Stimulated activated CD4-positive, alpha-beta T cell treated with anti-CD3 and anti-CD28 coated beads, Interleukin-15, amount 100 ng/mL, for 1 hour (primary cell): ENCODE measurements at places on chromosomes 16 and 17.

DNA sequence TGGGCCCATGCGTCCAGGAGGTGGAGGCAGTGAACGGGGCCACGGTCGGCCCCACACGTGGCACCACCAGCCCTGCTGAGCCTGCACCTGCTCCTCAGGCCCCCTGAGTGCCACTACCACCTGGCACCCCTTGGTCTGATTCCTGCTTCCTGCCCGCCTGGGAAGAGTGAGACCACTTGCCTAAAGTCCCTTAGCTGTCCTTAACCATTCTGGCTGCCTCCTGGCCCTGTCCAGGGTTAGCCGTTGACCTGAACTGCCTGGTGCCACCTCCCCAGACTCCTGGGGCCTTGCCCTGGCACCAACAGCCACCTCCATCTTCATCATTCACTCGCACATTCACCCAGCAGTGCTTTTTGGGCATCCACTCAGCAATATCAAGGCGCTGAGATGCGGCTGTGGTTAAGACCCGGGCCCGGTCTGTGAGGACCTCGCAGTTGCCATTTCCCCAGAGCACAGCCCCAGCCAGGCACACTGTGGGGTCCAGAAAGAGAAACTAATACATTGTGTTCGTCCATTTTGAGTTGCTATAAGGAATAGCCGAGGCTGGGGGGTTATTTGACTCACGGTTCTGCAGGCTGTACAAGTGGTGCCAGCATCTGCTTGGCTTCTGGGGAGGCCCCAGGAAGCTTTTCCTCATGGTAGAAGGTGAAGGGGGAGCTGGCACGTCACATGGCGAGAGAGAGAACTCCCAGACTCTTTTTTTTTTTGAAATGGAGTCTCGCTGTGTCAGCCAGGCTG, 318.4 kb downstream of the SEC14L1 start:
- no peak for DNase-seq

DNA sequence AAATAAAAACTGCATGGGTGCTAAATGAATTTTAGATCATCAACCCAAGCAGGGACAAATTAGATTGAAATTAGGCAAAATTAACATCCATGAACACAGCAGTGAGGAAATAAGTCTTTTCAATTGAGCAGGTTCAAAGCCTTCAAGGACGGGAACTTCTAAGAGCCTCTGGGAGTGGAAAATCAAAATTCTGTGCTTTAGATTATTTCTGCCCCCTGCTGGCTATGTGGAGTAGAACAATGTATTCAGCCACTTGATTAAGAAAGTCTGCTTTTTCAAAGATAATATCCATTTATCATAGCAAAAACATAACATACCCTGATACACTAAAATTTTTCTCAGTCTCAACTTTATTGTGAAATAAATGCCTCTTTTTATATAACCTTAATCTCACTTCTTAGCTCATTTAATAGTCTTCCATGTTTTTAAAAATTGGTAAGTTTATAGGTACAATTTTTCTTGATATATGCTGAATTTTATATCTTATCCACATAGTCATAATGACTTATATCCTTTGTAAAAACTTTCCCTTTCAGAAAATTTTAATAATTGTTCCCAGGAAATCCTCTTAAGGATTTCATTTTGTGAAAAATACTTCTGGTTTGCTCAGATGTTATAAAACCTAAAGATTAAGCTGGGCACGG, 28.1 kb upstream of the NOL11 start:
- DNase-seq = peak; percentile 5

DNA sequence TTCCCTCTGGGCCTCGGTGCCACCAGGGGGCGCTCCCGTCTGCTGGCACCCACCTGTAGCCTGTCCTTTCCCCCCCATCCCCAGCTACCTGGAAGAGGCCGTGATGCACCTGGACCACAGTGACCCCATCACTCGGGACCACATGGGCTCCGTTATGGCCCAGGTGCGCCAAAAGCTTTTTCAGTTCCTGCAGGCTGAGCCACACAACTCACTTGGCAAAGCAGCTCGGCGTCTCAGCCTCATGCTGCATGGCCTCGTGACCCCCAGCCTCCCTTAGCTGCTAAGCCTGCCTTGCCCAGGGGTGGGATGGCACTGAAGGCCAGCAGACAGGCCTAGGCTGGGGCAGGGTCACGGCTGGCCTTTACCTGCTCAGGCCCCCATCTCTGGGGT, 818 bp upstream of the NRN1L start:
- peak; percentile 53 for DNase-seq

- no peak for DNase-seq
Measured at GRCh38 chr16:1265090-1265630, 9.3 kb downstream of the TPSD1 start.

GRCh38 chr16:75197522-75198134, 9.3 kb downstream of the CTRB2 start:
- no peak for DNase-seq

GRCh38 chr16:79415983-79416640, 184.4 kb downstream of the MAF start:
- no peak for DNase-seq

DNA sequence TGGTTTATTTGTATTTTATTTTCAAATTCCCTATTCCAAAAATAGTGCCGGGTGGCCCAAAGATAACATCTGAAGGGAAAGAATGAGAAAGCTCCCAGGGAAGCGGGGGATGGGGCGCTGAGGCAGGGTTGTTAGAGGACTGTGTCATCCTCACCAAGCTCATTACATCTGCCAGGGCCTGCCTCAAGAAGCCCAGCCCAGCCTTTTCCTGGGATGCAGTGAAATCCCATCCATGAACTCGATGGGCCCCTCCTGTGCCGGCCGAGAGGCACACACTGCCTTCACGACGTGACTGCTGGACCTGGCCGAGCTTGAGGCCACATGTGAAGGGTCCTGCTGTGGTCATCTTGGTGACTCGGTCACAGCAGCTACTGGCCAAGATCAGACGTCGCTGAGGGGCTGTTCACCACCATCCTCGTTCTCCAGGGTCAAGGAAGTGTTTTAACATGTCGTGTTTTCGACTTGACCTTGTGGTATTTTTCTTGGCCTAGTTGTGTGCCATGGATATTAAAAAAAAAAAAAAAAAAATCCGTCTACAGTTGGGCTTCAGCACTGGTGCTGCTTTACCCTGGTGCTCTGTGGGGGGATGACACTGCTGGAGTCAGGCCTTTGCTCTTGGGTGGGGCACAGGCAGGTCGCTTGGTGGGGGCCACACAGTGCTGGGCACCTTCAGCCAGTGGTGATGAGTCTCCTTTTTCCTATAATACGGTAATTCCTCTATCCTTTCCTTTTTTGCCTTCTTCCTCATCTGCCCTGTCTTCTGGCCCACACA, 4.9 kb downstream of the TIMM22 start:
- DNase-seq = no peak

DNA sequence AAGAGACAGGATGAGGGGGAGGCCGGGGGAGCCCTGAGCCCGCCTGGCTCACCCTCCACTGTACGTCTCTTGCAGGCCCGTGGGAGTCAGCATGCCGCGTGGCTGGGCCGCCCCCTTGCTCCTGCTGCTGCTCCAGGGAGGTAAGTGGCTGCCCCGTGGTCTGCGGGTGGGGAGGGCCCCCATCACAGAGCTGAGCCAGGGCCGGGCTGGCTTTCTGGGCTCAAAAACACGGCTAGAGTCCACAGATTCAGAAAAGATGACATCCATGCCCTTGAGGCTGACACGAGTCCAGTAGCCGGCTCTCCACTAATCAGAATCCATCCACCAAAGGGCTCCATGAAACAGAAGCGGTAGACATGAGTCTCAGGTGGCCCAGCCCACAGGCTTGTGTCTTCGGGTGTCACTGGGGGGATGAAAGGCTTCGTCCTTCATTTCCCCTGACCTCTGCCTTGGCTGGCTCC, 28.0 kb downstream of the IL21R start:
- DNase-seq = no peak

DNA sequence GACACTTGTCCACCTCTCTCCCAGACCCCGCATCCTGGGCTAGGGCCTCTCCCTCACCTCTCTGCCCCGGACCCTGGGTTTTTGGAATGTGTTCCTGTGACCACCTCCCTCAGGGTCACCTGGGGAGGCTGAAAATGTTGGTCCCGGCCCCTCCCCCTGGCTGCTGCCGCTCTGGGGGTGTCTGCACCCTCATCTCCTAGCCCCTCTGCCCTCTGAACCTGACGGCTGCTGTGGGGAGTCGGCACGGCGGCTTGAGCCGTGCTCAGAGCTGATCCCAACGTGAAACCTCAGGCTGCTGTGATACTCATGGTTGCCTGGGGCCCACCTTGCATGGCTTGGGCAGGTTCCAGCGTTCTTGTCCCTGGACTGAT, 42.8 kb downstream of the ADCY7 start:
- no peak for DNase-seq

DNA sequence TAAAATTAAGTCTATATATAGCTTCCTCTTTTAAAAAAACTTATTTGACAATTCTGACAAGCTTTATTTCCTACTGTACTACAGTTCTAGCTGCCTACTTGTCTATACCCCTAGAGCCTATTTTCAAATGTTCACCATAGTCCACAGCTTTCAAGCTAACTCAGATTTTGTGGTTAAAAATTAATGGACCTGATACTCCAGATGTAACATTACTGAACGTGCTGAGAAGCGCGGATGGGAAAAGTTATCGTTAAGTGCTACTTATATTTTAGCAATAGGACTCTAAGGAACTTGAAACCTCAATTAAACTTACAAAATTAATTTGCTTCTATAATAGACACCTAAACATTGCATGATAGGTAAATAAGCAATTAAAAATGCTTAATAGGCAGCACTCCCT, 31.2 kb downstream of the GNA13 start:
- DNase-seq = no peak

DNA sequence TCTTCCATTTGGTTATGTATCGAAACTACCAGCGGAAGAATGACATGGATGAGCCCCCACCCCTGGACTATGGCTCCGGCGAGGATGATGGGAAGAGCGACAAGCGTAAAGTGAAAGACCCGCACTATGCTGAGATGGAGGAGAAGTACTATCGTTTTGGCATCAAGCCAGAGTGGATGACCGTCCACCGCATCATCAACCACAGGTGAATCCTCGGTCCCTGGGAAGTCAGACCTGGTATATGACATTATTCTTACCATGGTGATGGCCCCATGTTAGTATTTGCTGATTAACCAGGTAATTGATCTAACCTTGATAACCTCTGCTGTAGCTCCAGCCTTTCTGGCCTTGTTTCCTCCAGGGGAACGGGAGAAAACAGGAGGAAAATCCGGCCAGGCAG, 8.5 kb downstream of the CHD3 start:
- no peak for DNase-seq

GRCh38 chr17:61294777-61295176, 104.9 kb upstream of the TBX2 start:
- DNase-seq = no peak

- DNase-seq = no peak
Measured at GRCh38 chr16:27972500-27972899, 91.0 kb downstream of the GSG1L start.

DNA sequence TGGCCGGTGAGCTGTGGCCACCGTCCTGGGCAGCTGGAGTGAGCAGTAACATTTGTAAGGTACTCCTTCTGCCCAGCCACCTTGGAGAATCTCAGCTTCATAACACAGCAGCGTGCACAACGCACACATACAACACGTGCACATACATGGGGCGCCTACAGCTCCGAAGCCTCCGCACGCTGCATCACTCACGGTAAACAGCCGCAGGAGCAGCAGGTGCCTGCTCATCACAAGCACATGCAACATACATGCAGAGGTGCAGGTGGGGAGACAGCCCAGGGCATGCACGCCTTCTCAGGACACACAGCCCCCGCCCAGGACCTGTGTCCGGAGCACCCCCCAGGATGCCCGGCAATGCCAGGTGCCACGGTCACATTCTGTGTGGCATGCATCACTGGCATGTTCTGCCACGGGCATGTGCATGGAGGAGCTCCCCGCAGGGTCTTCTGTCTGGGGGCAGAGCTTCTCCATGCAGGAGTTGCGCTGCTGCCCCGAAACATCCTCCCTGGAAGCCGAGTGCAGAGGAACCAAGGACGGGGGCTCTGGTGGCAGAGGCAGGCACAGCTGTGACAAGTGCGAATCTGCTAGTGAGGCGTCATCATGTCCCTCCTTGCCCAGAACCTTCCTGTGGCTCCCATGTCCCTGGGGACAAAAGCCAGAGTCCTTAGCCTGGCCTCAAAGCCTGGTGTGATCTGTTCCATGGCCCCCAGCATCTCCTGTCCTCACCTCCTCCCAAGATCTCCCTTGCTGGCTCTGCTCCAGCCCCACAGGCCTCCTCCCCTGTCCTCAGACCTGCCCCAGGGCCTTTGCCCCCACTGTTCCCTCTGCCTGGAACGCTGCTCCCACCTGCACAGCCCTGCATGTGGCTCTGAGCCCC, 184.0 kb upstream of the GSE1 start:
- DNase-seq = no peak

GRCh38 chr16:56281249-56281805, 90.0 kb downstream of the GNAO1 start:
- no peak for DNase-seq

GRCh38 chr16:85125570-85126393, 13.5 kb upstream of the CIBAR2 start:
- DNase-seq = no peak

DNA sequence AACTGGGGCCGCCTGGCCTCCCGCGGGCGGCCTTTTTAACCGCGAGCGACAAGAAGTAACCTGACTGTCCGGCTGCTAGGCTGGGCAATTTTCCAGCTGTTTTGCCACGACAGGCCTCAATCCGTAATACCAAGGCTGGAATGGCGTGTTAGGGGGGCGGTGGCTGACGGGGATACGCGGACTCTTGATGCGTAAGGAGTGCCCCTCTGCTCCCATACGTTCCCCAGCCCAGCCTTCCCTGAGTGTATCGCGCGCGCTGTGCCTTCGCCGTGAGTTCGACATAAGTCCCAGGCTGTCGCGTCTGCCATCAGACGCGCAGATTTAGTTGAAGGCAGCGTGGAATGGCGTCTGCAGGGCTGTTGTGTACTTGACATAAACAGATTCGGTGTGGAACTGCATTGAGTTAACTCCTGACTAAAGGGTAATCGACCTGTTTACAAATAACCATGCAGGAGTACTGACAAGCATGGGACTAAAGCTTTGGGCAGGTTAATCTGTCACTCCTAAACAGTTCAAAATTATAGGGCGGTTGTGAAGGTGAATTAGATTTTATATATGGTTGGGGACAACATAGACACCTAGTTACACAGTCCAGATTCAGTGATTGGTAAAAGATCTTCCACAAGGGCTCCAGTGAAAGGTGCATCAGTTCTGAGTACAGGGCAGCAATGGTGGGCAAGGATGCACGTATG, 16.6 kb upstream of the ERN1 start:
- DNase-seq = peak; percentile 31

GRCh38 chr17:40528692-40529417, 27.4 kb upstream of the TNS4 start:
- no peak for DNase-seq
